ENCODE measurements at places on chromosomes 16 and 17. TPM values are rescaled to one million over a fixed set of nuclear protein-coding genes. Genes with fewer than 3 reads are reported as not detected.

DNA sequence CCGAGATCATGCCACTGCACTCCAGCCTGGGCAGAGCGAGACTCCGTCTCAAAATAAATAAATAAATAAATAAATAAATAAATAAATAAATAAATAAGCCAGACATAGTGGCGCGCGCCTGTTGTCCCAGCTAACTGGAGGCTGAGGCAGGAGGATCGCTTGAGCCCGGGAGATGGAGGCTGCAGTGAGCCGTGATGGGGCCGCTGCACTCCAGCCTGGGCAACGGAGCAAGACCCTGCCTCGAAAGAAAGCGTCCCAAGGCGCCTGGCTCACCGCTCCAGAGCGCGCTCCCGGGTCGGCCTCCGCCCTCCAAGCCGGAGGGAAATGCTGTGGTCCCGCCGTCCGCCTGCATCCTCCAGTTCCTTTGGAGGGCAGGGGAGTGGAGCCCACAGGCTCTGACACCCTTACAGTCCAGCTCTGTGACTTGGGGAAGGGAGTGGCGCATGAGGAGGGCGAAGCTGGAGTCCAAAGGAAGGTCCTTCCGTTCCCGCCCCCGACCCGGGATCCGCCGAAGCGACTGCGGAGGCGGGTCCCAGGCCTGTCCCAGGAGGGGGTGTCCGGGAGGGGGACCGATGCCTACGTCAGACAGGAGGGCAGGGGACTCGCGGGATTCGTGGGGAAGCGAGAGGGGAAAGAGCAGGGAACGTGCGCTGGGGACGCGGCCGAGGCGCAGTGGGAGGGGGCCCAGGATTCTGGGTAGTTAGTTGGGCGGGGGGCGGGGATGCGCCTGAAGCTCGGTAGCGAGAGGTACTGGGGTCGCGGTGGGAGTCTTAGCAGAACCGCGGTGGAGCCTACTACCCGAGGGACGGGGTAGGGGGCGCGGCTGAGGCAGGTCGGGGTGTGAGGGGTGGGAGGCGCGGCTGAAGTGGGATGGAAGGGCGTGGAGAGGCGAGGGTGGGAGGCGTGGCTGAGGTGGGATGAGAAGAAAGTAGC lies 8.4 kb upstream of the TRPV2 start:
- ATAC-seq: peak; percentile 34

GRCh38 chr17:81960130-81960958 lies 643 bp downstream of the NOTUM start:
- ATAC-seq: peak; percentile 15

The CUEDC1 gene
- total RNA-seq: 0.56 TPM

DNA sequence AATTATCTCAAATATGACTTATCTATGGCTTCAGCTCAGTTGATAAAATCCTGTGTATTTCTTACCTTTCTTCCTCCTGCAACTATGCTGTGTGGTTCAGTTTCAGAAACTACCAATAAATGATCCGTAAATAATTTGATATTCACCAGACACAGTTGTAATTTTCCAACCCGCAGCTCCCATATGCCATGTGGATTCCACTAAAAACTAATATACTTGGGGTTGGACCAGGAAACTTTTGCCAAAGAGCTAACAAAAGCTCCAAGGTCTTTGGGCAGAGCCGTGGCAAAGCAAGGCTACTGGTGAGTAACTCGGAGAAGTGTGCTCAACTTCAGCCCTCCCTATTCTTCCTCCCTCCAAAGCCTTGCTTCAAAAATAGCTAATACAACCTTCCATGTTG lies 2.3 kb upstream of the CHST6 start:
- ATAC-seq: no peak

DNA sequence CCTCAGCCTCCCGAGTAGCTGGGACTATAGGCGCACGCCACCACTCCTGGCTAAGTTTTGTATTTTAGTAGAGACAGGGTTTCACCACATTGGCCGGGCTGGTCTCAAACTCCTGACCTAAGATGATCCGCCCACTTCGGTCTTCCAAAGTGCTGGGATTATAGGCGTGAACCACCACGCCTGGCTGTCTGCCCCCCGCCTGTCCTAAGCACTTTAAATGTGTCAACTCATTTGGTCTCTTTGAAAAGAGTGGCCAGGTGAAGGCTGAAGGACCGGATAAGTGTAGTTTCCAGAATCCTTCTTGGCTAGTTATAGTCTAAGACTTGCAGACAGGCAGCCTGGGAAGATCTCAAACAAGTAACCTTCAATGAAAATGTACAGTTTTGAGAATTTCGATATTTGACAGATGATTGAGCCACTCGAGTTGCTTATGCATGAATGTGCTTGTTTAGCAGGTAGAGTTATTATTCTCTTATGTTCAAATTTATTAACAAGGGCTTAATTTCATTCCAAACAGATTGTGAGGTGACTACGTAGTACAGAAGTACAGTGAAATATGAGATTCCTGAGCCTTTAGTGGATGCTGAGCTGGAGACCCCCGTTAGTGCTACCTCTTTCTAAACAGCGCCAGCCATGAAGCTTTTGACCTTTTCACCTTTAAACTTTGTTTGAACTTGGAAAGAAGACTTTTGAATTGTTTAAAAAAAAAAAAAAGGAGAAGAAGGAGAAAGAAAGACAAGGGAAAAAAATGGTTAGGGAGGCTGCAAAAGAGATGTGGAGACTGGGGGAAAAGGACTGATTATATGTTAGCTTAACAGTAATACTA lies 164.4 kb upstream of the TBX2 start:
- no peak for ATAC-seq

GRCh38 chr16:3075523-3075915 lies 10.1 kb downstream of the IL32 start:
- ATAC-seq: peak; percentile 14

The FA2H gene
- 0.19 TPM for total RNA-seq

GRCh38 chr16:57380671-57381462 lies 8.6 kb downstream of the CX3CL1 start:
- ATAC-seq: no peak

- peak; percentile 47 for ATAC-seq
Observed at GRCh38 chr17:78769196-78769773, 12.8 kb downstream of the CYTH1 start.

DNA sequence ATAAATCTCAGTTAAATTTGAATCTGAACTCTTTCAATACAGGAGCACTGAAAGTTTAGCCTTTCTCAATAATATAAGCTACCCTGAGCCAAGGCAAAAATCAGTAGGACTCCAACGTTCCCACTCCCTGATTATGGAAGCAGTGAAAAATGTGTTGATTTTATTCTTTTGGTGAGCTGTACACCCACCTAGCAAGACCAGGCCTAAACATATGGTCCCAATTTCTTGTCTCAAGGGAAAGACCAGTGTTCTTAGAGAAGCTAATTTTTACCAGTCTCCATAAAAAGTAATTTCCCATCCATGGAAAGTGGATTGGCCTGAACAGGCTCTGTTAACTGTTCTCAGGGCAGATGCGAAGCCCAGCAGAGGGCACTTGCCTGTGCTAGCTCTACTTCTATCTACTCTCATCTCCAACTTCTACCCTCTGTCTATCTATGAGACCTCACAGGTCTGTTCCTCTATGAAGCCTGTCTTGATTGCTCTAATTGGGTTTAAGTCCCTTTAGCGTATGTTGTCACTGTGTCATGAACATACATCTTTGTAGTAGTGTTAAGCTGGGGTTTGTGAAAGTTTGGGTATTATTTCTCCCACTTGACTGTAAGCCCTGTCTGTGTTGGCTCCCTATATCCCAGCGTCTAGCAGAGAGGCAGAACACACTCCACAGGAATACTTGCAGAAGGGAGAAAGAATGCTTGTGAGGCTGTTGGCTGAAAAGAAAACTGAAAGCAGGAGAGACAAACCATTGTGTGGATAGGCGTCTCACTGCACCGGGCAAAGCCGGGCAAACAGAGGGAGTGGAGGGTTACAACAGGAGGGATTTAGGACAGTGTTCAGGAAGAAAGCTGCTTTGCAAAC lies 167.1 kb upstream of the MAF start:
- ATAC-seq: no peak

The PRSS33 gene
- not detected for total RNA-seq

The HOXB5 gene
- total RNA-seq: not detected

- no peak for ATAC-seq
Observed at GRCh38 chr17:73089322-73090317, 2.9 kb downstream of the SLC39A11 start.

GRCh38 chr16:29645694-29646187 lies 17.3 kb upstream of the SPN start:
- peak; percentile 78 for ATAC-seq

The TNP2 gene
- not detected for total RNA-seq

DNA sequence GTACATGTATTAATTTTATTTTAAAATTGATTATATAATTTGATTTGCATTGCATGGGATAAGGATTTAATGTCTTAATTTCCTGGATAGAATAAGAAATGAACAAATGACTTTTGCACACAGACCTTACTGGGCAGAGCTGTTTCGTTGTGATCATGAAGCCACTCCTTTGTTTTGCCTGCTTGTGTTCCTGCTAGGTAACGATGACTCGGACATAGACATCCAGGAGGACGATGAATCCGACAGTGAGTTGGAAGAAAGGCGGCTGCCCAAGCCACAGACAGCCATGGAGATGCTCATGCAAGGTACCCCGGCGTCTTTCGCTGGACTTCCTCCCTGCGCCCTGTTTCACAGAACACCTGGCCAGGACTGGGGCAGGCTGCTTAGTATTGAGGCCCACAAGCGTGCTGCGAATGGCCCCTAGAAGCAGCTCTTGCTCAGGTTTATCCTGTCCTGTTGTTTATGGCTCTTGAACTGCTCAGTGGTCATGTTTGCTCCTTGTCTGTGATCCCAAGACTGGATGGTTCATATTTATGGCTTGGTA lies 29.6 kb downstream of the CLUAP1 start:
- no peak for ATAC-seq

DNA sequence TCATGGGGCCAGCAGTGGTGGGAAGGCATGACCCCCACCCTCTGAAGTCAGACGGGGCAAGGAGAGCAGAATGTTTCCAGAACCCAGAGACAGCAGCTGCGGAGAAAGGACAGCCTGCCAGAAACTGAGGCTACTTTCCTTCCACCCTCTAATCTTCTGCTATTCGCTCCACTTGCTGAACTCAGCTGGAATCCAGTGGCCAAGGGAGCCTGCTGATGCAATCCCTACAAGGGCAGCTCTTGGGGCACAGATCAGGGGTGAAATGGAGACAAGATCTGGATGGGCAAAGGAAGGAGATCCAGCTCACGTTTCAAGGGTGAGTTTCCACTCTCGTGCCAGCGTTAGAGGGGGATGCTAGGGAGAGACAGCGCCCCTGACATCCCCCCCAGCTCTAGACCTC lies 479.1 kb downstream of the SLC39A11 start:
- no peak for ATAC-seq

The CTRB2 gene
- not detected for total RNA-seq

- peak; percentile 89 for ATAC-seq
Observed at GRCh38 chr17:15502369-15503112, 35.1 kb upstream of the CDRT4 start.

DNA sequence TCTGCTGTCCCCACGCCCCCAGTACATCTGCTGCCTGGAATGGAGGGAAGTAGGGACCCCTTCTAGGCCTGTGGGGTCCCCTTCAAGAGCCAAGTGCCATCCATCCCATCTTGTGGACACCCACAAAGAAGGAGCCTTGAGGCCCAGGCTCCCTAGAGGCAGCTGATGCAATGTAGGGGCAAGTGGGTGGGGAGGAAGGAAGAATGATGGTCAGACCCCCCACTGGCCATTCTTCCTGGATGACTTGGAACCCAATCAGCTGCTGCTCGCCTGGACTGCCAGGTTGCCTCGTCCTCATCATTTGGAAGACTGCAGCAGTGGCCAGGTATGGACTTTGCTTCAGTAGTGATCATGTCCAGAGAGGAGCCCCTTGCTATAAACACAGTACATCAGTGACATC lies 48.9 kb downstream of the SMPD3 start:
- ATAC-seq: no peak

The SLFN12L gene
- 56.1 TPM for total RNA-seq

GRCh38 chr16:49081086-49081485 lies 200.6 kb downstream of the CBLN1 start:
- no peak for ATAC-seq

The MYH8 gene
- total RNA-seq: not detected

The KRTAP1-1 gene
- total RNA-seq: not detected

The CLEC18B gene
- total RNA-seq: 2.0 TPM

DNA sequence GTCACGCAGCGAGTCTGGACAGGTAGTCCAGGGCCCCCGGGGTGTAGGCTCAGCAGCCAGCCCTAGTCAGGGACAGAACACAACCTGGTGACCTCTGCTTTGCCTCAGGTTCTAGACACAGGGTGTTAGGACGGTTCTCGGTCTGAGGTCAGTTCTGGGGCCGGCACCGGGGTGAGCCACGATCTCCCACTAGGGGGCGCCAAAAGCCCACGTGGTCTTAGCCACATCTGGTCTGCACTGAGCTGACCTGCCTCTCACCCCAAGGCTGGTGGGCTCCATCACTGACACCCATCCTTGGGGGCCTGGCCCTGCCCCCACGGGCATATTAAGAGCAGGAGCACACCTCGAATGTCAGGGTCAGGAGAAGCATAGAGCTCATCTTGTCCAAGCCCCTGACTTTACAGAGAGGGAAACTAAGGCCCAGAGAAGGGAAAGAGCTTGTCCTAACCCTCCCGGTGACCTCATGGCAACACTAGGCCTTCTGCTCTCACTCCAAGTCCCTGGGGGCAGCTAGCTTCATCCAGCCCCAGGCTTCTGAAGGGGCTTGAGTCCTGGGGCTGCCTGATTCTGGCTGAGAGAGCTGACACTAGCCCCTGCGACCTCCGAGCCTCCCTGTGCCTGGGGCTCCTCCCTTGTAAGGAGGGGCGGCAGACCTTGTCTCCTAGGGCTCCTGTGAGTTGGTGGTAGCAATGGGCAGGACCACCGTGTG lies 9.0 kb downstream of the SLC5A10 start:
- peak; percentile 70 for ATAC-seq

The MYOCD gene
- total RNA-seq: not detected

DNA sequence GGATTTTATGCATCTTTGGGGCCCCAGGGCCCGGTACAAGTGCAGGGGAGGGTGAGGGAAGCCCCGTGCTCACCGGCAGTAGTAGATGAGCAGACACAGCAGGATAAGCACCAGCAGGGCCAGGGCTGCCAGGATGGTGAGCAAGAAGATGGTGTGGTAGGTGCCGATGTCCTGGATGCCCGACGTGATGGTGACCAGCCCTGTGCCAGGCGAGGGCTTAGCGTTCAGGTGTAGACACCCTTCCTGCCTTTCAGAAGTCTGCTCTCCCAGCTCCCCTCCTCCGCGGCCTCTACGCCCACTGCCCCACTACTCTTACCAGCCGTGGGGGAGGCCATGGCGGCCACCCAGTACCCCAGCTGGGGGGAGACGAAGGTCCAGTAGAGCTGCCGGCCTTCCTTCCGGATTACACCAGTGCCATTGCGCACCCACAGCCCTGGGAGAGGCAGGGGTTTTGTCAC lies 8.0 kb downstream of the FAM171A2 start:
- no peak for ATAC-seq

The KRT20 gene
- not detected for total RNA-seq

The PHOSPHO1 gene
- total RNA-seq: not detected

The TEKT1 gene
- not detected for total RNA-seq

Data from activated T-helper 17 cell treated with anti-CD3 and anti-CD28 coated beads, Interleukin-2, amount 50 U/mL, for 72 hours (primary cell).